AG08395 (cell line): ENCODE measurements at places on chromosomes 2 and 18.

GRCh38 chr2:20471148-20471547 is 24.3 kb downstream of the RHOB start:
- DNase-seq = no peak

DNA sequence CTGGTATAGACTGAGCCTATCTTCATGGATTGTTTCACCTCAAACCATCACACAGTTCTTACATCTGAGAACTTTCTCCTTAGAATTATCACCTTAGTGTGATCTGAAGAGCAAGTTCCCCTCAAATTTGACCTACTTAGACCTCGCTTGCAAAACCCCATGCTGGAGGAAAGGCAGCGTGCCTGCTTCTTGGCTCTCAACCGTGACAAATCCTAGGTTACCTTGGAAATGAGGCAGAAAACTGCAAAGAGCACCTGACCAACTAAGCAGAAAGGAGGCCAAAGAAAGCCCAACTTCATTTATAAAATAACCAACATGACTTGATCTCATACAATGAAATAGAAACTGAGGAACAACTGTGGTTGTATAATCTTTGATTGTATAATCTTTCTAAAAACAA is 146.4 kb downstream of the RAB3GAP1 start:
- no peak for DNase-seq

DNA sequence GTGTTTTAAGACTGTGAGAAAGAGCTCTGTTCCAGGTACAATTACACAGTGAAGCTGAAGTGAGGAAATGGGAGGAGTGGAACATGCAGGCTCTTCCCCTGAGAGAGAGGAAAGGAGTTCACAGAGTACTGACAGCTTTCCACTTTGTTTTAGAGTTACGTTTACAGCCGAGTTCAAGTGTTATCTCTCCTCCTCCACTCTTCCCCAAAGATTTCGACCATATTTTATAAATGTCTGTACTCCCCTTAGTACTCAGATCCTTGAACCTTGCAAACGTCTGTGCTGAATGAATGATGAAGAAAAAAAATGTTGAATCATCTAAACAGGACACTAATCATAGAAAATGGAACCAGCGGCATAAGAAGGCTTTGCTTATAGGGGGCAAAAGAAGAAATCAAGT is 121.6 kb downstream of the THADA start:
- no peak for DNase-seq

- DNase-seq = peak; percentile 36
These were observed 61.0 kb downstream of the RBMS1 start for GRCh38 chr2:160432633-160433032.

DNA sequence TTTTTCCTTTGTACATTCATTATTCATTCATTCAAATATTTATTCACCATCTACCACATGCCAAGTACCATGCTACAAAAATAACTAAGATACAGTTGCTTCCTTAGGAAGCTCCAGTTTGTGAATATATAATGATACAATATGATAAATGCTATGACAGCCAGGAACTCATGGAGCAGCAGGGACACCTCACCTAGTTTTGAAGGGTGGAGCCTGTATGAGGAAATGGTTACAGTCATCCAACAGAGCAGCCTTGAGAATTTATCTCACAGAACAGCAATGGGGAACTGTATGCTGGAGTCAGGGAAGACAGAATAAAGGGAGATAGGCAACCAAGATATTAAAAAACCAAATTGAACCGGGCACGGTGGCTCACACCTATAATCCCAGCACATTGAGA is 124.0 kb downstream of the OSBPL1A start:
- no peak for DNase-seq

DNA sequence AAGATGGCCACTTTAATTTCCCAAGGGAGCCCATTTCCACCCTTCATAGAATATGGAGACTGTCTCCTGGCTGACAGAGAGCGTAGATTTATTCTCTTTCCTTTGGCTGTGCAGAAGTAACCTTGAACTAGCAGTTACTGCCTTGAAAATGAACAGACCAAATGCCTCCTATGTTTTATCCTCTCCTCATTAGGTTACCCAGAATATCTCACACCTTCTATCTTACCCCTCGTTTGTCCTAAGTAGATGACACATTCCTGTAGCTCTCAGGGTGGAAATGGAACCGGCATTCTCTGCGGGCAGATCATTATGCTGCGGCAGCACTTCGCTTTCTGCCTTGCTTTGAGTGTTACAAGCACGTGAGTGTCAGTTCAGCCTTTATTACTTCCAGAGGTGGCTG is 336.5 kb downstream of the DCDC2C start:
- DNase-seq = no peak

- peak; percentile 27 for DNase-seq
These were observed 621 bp upstream of the KCNS3 start for GRCh38 chr2:17877811-17878280.

DNA sequence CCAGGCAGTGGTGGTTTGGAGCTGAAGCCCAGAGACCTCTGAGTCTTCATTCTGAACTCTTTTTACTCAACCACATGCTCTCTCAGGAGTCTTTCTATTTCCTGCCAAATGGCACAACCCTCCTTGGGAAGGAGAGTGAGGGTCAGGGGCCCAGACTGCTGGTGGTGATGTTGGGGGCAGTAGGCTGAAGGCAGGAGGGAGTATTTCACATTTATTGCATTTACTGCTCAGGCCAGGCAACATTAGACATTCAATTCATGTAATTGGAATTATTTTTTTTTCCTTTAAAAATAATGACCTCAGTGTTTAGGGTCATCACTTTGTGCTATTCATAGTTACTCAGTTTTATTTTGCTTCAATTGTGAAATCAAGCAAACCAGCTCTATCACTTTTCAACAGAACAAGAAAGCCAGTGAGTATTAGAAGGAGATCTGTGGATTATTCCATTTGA is 311.3 kb upstream of the NT5C1B start:
- DNase-seq = peak; percentile 15

DNA sequence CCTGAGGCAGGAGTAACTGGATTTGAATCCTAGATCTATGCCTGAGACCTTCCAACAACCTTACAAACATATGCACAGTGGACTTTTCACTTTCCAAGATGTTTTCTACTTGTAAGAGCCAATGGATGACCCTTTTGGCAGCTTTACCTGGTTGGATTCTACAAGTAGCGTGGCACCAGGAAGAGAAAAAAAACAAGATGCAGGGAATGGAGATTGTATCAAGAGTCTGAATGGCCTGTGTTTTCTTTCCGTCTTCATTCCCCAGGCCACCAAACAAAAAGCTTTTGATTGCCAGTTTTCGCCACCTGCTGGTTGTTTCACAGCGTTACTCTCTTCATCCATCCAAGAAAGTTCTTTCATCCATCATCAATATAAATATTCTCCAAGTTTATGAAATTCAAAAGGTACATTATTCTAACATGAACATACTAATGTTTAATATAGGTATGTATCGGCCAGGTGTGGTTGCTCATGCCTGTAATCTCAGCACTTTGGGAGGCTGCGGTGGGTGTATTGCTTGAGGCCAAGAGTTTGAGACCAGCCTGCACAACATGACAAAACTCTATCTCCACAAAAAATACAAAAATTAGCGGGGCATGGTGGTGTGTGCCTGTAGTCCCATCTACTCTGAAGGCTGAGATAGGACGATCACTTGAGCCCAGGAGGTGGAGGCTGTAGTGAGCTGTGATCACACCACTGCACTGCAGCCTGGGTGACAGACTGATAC is 3.5 kb upstream of the BCL2 start:
- DNase-seq = peak; percentile 69

- no peak for DNase-seq
These were observed 43.7 kb downstream of the PTPN2 start for GRCh38 chr18:12840382-12840781.

- DNase-seq = peak; percentile 15
These were observed 483.3 kb downstream of the PLCL1 start for GRCh38 chr2:198287706-198288105.

DNA sequence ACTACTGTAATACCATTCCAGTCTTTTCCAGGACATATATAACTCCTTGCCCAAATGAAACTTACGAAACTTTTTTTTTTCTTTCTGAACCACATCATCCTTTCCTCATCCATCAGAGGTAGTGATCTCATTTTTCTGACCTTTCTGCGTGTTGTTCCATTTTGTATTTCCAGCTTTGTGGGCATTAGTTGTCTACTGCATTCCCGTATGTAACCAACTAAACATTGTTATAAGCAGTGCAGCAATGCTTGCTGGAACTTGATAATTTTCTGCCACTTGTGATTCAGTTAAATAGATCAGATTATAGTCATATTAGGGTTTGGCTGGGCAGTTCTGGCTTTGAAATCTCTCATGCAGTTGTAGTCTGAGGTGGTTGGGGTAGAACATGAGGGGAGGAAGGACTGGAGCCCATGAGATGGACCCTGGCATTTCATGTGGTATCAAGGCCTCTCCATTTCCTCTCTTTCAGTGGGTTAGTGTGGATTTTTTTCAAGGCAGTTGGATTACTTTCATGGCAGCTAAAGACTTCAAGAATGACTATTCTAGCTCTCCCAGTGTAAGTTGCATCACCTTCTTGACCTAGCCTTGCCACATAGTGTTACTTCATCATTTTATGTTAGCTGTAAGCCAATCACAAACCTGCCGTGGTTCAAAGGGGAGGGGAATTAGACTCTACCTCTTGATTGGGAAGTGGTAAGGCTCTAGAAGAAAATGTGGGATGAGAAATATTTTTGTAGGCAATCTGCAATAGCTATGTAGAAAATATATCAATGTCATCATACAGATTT is 80.5 kb downstream of the EHBP1 start:
- DNase-seq = peak; percentile 24

DNA sequence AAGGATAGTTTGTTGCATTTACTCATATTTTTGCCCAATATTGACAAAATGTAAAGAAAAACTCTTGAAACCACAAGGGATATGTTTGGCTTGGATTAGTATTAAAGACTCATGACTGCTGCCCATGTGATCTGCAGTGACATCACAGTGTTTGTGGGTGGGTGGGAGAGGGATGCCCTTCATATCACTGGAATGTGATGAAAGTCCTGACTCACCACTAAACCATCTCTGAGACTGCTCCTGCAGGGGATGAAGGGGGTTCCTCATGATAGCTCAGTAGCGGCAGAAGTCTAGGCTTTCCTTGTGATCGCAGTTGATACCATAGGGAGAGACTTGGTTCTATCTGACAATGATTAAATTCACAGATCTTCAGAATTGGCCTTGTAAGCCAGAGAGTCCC is 451.2 kb downstream of the CNTNAP5 start:
- DNase-seq = no peak

DNA sequence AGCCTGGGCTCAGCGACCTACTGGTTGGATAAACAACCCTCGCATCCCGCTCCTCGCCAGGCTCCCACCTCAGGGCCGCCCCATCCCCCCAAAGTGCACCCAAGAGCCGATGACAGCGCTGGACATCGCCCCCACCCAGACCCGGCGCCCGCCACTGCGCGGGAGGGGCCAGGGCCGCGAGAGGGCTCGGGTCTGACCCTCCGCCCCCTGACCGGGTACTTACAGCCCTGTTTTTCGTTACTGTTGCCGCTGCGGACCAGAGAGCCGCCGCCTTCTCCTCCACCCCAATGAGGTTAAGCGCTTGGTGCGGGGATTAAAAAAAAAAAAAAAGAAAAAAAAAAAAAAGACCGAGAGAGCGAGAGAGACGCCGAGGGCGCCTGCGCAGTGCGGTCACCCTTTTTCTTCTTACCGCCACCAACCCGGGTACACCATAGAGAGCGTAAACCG is at the start of gene CLASP1:
Gene CLASP1 (minus strand): TSS at position 314 of the 447 bp plus-strand sequence. CDS start 43,567 bp downstream, outside the sequence.
- no peak for DNase-seq

DNA sequence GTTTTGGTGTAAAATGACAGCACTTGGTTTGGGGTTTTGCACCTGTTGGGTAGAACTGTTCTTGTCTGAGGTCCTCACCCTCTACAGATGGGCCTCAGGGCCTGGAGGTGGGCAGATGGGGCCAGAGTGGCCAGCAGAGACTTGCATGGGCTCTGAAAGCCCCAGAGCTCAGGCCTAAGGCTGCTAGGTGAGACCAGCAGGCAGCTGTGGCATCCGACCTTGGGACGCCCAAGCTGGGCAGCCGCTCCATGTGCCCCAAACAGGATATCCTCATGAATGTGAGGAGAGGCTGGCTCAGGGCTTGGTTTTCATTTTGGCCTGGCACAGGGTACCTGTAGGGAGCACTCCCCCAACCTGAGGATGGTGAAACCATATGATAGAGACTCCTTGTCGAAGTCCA is 38.3 kb downstream of the GBX2 start:
- no peak for DNase-seq

DNA sequence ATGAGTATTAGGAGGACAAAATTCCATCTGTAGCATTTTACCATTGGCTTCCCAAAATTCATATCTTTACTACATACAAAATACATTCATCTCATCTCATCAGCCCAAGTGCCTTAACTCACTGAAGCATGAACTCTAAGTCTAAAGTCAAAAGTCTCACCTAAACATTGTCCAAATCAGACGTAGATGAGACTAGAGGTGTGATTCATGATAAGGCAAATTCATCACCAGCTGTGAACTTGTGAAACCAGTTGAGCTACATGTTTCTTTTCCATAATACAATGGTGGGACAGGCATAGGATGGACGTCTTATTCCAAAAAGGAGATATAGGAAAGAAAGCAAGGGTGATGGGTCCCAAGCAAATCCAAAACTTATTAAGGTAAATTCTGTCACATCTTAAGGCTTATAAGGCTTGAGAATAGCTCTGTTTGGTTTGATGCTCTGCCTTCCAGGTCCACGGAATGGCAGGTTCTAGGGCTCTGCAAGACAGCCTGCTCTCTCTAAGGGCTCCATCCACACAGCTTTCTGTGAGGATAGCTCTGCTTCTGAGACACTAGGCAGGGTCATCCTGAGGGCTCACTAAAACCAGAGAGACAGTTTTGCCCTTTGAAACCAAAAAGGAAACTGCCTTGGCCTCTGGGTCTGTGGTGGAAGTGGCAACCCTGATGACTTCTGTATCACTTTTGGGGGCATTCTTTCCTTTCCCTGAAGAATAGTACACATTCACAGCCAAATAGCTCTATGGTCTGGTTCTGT is 9.6 kb downstream of the IFIH1 start:
- no peak for DNase-seq

DNA sequence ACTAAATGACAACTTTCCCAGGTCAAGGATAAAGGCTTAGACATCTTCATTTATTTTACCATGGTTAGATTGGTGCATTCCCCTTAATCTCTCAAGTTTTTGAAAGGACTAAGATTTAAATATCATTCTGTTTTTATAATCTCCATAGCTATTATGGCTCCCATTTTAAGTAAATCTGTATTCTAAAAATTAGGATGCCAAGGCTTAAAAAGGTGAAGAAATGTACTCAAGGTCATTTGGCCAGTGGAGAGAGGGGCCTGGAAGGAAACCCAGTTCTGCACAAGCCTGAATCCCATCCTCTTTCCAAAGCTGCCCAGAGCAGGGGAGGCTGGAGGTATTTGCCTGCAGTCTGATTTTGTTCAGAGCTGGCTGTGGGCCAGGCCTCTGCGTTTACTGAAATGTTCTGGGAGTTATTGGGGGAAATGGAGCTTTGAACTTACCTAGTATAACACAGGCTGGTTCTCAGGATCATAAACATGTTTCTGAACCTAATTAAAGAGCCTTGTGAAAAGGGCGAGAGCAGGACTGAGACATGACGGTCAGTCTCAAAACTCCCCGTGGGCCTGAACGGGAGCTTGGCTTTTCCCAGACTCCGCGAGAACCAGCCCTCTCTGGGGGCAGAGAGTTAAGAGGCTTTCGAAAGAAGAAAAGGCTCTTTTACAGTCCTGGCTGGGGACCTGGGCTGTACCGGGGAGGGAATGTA is 85.6 kb downstream of the DDX1 start:
- no peak for DNase-seq

GRCh38 chr2:173349287-173349686 is 5.4 kb upstream of the CDCA7 start:
- no peak for DNase-seq
